Activated CD4-positive, alpha-beta T cell treated with anti-CD3 and anti-CD28 coated beads, Interleukin-2, amount 10 ng/mL, durations not matched to agents 7 days and 5 days (primary cell): ENCODE measurements at places on chromosomes 6 and 20.
A peak's percentile ranks its signal among the peaks of the same experiment; 100 is the strongest.

- DNase-seq = no peak
Measured at GRCh38 chr6:129521946-129522345, 188.0 kb downstream of the ARHGAP18 start.

GRCh38 chr6:144215402-144215931 lies 65.2 kb downstream of the STX11 start:
- DNase-seq = peak; percentile 23

- DNase-seq = no peak
Measured at GRCh38 chr6:9250852-9251251, 815.5 kb upstream of the SLC35B3 start.

GRCh38 chr20:25454153-25454900 lies 46.9 kb downstream of the GINS1 start:
- no peak for DNase-seq

DNA sequence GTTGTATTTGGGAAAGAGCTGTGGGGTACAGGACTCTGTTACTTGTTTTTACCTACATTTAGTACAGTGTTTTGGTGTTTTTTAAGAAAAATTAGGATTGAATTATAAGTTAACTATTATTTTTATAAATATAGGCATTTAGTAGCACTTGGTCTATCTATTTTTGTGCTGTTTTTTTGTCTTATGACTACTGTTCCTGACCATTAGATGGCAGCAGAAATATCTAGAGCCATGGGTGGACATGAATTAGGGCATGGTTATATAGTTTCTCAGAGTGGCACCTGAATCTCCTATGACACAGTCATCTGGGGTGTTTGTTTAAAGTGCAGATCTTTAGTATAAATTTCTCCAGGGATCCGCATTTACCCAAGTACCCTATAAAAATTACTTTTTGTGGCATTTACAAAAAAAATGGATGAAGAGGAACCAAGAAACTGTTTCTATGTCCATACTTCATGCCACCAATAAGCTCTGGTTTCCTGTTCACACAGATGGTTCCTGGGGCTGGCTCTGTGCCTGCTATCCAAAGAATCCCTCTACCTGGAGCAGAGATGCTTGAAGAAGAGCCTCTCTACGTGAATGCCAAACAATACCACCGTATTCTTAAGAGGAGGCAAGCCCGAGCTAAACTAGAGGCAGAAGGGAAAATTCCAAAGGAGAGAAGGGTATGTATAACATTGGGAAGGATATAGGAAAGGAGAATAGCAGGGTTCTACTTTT lies 19.8 kb downstream of the NFYA start:
- DNase-seq = no peak

- DNase-seq = no peak
Measured at GRCh38 chr20:19970256-19970765, 46.9 kb upstream of the NAA20 start.

- peak; percentile 42 for DNase-seq
Measured at GRCh38 chr6:30915591-30915946, 1.5 kb downstream of the VARS2 start.

- no peak for DNase-seq
Measured at GRCh38 chr6:107956586-107957307, 1.3 kb downstream of the SEC63 start.

GRCh38 chr6:4803343-4803744 lies 27.1 kb downstream of the CDYL start:
- DNase-seq = no peak

DNA sequence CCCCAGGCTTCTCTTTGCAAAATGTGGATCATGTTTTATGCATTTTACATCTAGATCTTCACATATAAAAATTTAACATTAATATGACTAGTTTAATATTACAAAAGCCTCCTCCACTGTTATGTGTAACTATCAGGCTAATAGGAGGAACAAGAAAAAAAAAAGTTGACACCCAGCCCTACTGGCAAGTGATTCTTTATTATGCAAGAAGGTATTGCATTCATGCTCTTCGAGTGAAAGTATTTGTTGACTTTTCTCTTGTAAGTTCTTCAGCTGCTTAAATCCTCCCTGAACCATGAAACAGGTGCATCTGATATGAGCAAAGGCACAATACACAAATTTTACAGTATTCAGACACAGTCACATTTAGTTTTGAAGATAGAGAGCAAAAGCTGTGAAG lies 716 bp upstream of the HLA-DQB2 start:
- DNase-seq = no peak

GRCh38 chr6:13834790-13835189 lies 20.4 kb upstream of the MCUR1 start:
- DNase-seq = no peak

GRCh38 chr6:112321941-112322424 lies 25.1 kb upstream of the RFPL4B start:
- DNase-seq = no peak

DNA sequence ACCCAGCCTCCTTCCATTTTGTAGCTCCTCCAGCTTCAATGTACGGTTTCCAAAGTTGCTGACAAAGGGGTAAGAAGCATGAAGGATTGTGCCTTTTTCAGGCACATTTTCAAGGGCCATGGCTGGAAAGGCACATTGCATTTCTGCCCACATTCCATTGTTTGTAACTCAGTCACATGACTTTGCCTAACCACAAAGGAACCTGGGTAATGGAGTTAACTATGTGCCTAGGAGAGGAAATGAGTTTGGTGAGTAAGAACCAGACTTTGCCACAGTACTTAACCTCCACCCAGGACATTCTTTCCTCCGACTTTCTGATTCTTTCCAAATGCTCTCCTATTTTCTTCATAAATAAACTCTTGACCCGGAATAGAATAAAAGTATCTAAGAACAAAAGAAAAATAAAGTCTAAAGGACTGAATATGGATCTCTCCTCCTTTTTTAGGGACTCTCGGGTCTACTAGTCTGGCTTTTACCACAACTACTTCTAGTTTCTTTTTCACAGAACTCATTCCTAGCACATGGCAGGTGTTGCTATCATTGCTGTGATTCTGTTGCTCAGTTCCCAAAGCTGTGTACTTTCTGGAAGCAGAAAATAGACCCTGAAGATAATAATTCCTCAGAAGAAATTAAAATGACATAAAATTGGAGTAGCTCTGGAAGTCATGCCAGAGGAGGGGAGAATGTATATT lies 81.5 kb upstream of the ISM1 start:
- DNase-seq = no peak

GRCh38 chr6:79971193-79971592 lies 23.8 kb upstream of the ELOVL4 start:
- no peak for DNase-seq

GRCh38 chr6:39128106-39128505 lies 13.1 kb upstream of the SAYSD1 start:
- no peak for DNase-seq

DNA sequence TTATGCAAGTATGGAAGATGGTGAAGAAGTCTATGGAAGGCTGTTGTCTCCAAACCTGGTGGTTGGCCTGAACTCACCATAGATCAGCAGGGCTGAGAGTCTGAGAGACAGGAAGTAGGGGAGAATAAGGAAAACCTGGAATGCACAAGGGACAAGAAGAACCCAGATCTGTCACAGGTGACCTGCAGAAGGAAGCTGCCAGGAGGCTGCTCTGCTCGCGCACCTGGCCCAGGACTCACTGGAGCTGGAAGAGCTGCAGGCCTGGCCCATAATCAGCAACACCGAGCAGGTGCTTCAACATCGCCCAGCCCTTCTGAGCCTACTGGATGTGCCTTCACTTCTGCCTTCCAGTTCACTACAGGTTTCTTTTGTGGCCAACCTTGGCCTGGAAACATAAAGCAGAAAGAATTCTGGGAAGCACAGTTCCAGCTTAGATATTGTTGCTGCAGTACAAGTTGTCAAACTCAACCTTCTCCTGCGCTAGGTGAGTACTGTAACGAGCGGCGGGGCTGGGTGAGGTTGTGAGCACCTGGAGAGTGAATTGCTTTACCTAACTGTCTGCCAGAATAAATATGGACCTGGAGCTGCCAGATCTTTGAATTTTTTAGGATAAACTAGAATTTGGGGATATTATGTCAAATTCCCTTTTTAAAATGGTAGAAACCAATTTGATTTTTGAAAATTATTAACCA lies 82.4 kb downstream of the CDH26 start:
- no peak for DNase-seq

DNA sequence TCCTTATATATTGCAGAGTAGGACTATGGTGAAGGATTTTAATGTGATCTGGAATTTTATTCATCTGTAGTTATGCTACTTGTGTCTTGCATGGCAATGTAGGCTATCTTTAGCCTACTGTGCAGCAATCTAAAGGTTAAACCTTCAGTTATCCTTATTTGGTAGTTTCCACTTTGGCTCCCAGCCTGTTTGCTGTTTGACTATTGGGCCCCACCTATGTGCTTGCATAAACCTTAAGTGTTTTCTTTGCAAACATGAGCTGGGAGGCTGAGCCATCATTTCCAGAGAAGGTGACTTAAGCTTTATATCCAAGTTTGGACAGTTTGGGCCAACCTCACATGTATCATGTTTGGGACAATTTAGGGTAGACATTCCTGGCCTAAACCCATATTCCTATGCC lies 537.5 kb downstream of the BTBD3 start:
- DNase-seq = no peak

GRCh38 chr20:38735172-38735571 lies 10.9 kb downstream of the SLC32A1 start:
- no peak for DNase-seq

- DNase-seq = no peak
Measured at GRCh38 chr20:32482143-32482441, 103.0 kb downstream of the NOL4L start.

GRCh38 chr20:25148982-25149846 lies 46.3 kb upstream of the ENTPD6 start:
- DNase-seq = no peak

DNA sequence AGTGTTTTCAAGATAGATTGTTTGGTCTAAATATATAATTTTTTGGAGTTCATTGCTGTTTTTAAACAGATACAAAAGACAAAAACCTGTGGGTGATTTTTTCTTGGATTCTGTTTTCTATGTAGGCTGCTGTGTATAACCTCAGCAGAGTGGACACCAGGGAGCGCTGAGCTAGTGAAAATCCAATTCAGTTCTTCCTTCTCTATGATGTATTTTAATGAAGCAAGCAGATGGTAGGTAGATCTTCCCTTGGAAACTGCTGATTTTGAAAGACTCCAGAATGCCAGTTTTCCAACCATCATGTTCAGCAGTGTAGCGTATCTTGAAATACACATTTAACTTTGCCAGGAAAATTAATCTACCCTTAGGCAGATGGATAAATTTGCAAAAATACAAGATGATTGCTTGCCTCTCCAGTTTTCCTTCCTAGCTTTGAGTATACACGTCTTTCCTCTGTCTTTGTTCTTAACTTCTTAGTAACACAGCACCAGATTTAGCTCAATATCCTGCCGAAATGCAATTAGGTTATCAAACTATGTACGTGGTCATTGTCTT lies 178.0 kb downstream of the PHF3 start:
- no peak for DNase-seq

DNA sequence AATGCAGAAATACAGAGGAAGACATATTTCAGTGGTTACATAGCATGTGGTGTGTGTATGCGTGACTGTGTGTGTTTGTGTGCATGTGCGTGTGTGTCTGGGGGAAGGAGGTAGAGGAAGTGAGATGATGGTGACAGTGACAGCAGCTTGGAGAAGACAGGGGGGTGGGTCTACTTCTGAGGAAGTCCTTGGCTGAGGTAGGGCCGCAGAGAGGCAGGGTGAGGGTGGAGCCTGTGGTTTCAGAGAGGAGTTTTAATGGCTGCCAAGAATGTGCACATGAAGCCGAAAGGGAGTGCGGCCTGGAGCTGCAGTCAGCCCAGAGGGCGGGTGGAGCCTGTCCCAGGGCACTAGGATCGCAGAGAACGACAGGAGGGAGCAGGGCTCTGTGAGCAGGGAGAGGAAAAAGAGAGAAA lies 22.7 kb upstream of the RNF24 start:
- peak; percentile 94 for DNase-seq

DNA sequence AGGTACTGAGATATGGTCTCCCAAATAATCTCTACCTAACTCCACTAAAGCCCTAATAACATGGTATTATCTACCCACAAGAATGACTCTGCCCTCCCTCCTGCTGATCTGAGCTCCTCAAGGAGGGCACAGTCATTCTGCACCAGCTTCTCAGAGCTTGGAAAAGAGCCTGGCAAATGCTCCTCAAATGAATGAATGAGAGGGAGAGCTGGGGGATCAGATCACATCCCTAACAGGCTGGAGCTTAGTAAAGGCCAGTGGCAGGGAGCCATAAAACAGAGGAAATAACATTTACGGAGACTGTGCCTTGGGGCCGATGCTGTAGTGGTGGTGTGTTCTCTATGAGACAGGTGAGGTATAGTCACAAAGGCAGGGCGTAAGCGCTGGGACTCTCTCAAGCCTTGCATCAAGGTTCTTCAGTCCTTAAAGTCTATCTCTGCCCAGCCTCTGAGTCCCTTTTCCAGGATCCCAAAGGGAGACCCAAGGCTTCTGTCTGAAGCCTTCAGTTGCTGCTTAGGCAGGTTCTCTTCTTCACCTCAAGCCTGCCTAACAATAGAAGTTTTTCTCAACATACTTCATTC lies 7.2 kb upstream of the NNAT start:
- no peak for DNase-seq

GRCh38 chr20:43849496-43850186 lies 65.0 kb upstream of the TOX2 start:
- DNase-seq = no peak

DNA sequence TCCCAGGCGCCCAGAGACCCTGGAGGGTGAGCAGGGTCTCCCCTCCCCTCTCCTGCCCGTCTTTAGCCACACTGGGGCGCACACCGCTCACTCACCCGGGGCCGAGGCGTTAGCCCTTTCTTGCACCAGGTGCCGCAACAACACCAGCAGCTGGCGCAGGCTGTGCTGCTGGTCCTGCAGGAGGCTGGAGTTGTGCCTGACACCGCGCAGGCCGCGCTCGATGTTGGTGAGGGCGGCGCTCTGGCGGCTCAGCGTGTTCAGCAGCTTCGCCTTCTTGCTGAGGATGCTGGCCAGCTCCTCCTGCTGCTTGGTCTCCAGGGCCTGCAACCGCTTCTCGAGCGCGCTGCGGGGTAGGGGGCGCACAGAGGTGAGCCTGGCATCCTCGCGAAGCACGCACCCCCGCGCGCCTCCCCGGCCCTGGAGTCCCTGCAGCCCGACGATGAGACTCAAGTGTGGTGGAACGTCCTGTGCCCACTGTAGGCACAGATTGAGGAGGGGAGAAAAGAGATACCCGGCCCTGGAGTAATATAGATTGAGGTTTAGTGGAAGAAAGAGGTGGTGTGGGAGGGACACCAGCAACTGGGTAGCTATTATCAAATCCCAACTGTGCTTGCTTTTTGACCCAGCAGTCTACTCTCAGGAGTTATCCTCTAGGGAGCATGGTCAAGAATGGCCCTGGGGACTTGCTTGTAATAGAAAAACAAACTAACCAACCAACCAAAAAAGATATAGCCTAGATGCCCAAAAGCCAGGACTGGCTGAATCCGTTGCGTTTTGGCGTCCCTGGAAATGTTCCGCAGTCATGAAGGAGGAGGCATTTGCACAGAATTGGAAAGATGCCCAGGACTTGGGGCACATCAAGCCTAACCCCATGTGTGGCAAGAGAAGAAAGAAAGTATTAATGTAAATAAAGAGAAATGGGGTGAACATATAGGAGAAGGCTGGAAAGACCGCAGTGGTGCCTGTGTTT lies 30.9 kb downstream of the ANGPT4 start:
- no peak for DNase-seq
